ENCODE measurements at places on chromosomes 11 and 22. TPM values are rescaled to one million over a fixed set of nuclear protein-coding genes. Genes with fewer than 3 reads are reported as not detected.

GRCh38 chr11:126165311-126165720 lies 46.1 kb downstream of the RPUSD4 start:
- no peaks in the 10 kb centered on the region for H3K4me1 ChIP-seq
- DNase-seq, result no peak
- no peaks in the 10 kb centered on the region for H3K27me3 ChIP-seq
- no peak overlapping the region for H3K27ac ChIP-seq
- H3K36me3 ChIP-seq, result no peaks in the 10 kb centered on the region
- H3K4me3 ChIP-seq, result no peak overlapping the region

DNA sequence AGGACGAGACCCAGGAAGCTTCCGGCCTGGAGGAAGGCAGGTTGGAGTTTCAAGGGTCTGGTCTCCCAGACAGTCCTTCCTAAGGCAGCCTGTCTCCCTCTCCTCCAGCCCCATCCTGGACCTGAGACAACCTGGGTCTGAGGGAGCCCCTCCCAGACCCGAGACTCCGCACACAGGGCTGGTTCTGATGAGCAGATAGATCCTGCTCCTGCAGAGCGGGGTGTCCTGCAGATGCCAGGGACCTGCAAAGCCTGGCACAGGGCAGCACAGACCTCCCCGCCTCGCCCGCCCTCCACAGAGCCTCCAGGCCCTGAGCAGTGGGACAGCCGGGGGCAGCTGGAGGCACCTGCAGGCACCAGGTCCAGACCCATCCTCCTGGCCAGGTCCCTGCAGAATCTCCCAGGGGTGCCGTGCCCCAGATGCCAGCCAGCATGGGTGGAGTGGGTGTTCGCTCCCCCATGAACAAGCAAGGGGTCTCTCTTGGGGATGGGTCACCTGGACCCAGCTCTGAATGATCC lies 7.8 kb downstream of the PIM3 start:
- no peak for DNase-seq
- peaks cover 18% of the 10 kb centered on the region for H3K36me3 ChIP-seq
- H3K4me1 ChIP-seq, result peaks cover 23% of the 10 kb centered on the region
- H3K27me3 ChIP-seq, result peaks cover 28% of the 10 kb centered on the region

DNA sequence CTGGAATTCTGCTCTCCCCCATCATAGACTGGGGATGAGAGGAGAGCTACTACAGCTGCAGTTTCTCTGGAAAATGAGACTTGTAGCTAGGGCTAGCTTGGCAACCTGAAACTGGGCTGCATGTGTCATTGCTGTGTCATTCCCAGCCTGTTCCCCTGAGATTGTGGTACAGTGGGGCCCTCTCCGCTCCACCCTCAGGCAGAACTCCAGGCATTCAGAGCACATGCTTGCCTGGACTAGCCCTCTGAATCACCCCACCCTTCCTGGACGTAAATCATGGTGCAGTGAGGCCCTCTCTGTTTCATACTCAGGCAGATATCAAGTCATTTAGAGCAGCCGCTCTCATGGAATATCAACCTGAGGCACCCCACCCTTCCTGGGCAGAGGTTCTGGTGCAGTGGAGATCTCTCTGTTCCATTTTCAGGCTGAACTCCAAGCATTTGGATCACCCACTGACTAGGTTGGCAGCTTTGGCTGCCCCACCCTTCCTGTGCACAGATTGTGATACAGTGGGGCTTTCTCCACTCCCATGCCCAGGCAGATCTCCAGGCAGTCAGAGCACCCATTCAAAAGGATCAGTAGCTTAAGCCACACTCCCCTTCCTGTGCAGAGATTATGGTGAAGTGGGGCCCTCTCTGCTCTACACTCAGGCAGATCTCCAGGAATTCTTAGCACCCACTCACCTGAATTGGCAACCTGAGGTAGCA lies 274.4 kb downstream of the C11orf87 start:
- H3K4me3 ChIP-seq, result no peak overlapping the region
- no peaks in the 10 kb centered on the region for H3K36me3 ChIP-seq
- DNase-seq, result no peak

GRCh38 chr11:88280673-88281316 lies 56.7 kb downstream of the CTSC start:
- no peaks in the 10 kb centered on the region for H3K4me1 ChIP-seq
- H3K27ac ChIP-seq, result no peak overlapping the region
- H3K27me3 ChIP-seq, result no peaks in the 10 kb centered on the region
- no peak overlapping the region for H3K4me3 ChIP-seq
- no peaks in the 10 kb centered on the region for H3K36me3 ChIP-seq

GRCh38 chr11:62611705-62612365 lies 740 bp downstream of the EML3 start:
- H3K4me1 ChIP-seq, result no peaks in the 10 kb centered on the region
- DNase-seq, result peak; percentile 44
- peak overlapping the region; percentile 95 for H3K27ac ChIP-seq

DNA sequence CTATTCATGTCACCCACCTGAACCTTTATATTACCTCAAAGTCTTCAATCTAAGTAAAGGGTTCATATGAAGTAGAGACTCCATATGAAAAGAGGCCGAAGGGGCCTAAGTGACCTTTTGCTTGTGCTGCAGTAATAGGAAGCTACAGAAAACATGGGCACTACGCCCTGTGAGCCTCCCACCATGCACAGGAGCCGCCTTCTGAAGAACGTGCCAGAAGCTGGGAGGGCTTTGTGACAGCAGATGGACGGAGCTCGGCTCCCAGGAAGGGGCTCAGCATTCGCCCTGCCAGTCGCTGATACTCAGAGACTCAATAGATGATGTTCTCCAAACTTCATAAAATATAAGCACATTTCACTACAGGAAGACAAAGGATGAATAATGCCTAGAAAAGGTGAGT lies 21.2 kb downstream of the DEAF1 start:
- peaks cover 35% of the 10 kb centered on the region for H3K36me3 ChIP-seq

DNA sequence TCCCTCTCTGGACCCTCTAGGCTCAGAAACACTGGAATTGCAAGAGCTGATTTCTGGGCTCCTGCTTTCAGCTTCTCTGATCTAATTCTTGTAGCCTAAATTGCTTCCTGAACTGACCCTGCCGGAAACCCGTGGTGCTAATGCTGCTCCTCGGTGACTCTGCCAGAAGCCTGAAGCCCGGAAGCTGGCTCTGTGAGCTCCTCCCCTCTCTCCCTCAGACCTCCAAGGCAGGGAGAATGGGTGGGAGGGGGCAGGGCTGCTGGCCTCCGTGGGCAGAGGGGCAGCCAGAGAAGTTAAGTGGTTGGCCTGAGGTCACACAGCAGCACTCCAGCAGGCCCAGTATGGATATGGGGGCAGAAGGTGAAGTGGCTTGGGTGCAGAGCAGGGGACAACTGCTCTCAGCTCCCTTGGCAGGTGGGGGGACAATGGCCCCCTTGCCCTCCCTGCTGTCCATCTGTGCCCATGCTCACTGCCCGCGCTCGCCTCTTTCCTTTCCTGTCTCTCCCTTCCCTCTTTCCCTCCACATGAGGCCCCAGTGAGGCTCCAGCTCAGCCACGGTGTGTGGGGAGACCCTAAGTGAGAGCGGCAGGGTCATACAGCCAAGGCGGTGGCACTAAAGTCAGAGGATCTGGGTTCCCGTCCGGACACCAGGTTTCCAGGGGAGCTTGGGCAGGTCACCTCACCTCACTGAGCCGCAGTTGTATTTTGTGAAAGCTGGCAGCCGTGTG lies 16.2 kb downstream of the CAPN5 start:
- H3K4me3 ChIP-seq, result no peak overlapping the region
- no peaks in the 10 kb centered on the region for H3K36me3 ChIP-seq
- no peaks in the 10 kb centered on the region for H3K27me3 ChIP-seq
- peaks cover 6% of the 10 kb centered on the region for H3K4me1 ChIP-seq
- H3K27ac ChIP-seq, result peak overlapping the region; percentile 71

DNA sequence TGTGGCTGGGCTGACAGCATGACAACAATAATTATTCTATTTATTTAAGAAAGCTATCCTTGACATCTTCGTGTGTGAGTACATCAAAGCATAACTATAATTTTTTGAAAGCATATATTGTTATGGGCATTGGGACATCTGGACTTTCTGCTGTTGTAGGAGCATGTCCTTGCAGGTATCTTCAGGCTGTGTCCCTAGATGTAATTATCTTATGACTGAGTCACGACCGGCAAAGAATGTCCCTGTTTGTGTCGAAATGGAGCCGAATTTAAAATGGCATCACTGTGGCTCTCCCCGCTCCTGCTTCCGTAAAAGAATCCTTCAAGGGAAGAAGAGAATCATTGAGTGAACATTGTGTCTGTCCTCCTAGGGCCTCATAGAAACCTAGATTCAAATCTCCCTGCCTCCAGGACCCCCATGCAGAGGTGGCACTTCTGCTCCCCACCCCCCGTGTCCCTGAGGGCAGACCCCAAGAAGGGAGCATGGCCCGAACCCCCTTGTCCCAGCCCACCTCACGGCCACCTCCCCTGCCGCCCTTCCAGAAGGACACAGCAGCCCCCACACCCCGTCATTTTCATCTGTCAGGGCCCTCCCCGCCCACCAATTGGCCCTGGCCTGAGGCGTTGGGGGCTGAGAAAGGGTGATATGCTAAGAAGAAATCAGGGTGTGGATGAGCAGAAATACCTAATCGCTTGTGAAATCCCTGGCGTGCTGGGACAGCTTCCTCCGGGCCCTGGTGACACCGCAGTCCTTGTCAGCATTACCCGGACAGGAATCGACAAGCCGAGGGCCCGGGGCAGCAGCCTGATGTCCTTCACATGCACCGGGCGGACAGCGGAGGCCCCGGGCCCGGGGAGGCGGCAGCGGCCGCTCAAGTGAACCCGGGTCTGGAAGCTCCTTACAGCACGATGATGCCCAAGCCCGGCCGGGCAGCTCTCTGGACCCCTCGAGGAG lies 48.6 kb upstream of the SLC22A12 start:
- H3K36me3 ChIP-seq, result no peaks in the 10 kb centered on the region
- H3K4me1 ChIP-seq, result peaks cover 15% of the 10 kb centered on the region
- H3K4me3 ChIP-seq, result no peak overlapping the region
- no peak overlapping the region for H3K27ac ChIP-seq

DNA sequence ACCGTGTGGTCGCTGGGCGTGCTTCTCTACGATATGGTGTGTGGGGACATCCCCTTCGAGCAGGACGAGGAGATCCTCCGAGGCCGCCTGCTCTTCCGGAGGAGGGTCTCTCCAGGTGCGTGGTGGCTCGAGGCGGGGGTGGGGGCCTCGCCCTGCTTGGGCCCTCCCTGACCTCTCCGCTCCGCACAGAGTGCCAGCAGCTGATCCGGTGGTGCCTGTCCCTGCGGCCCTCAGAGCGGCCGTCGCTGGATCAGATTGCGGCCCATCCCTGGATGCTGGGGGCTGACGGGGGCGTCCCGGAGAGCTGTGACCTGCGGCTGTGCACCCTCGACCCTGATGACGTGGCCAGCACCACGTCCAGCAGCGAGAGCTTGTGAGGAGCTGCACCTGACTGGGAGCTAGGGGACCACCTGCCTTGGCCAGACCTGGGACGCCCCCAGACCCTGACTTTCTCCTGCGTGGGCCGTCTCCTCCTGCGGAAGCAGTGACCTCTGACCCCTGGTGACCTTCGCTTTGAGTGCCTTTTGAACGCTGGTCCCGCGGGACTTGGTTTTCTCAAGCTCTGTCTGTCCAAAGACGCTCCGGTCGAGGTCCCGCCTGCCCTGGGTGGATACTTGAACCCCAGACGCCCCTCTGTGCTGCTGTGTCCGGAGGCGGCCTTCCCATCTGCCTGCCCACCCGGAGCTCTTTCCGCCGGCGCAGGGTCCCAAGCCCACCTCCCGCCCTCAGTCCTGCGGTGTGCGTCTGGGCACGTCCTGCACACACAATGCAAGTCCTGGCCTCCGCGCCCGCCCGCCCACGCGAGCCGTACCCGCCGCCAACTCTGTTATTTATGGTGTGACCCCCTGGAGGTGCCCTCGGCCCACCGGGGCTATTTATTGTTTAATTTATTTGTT lies 2.4 kb downstream of the PIM3 start:
- no peak for DNase-seq
- H3K4me1 ChIP-seq, result peaks cover 51% of the 10 kb centered on the region
- H3K36me3 ChIP-seq, result peaks cover 25% of the 10 kb centered on the region

GRCh38 chr11:29256580-29256979 lies 760.2 kb downstream of the KCNA4 start:
- no peaks in the 10 kb centered on the region for H3K4me1 ChIP-seq
- no peaks in the 10 kb centered on the region for H3K36me3 ChIP-seq
- no peaks in the 10 kb centered on the region for H3K27me3 ChIP-seq
- H3K4me3 ChIP-seq, result no peak overlapping the region
- H3K27ac ChIP-seq, result no peak overlapping the region
- no peak for DNase-seq

DNA sequence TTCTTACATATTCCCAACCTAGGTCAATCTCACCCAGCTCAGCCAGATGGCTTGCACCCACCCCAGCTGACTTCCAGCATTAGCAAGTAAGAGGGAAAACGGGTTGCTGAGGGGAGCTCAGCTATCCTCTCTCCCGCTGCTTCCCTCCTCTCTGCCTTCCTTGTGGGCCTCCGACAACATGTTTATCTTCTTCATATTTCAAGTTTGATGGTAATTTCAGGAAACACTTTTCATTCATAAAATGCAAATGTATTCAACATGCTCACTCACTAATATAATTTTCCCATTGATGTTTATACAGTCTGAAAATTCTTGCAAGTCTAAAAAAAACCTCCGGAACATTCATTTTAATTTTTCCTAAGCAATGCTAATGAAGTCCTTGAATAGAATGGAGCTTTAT lies 372.5 kb upstream of the B3GAT1 start:
- no peaks in the 10 kb centered on the region for H3K4me1 ChIP-seq
- H3K27ac ChIP-seq, result no peak overlapping the region
- no peak overlapping the region for H3K4me3 ChIP-seq

DNA sequence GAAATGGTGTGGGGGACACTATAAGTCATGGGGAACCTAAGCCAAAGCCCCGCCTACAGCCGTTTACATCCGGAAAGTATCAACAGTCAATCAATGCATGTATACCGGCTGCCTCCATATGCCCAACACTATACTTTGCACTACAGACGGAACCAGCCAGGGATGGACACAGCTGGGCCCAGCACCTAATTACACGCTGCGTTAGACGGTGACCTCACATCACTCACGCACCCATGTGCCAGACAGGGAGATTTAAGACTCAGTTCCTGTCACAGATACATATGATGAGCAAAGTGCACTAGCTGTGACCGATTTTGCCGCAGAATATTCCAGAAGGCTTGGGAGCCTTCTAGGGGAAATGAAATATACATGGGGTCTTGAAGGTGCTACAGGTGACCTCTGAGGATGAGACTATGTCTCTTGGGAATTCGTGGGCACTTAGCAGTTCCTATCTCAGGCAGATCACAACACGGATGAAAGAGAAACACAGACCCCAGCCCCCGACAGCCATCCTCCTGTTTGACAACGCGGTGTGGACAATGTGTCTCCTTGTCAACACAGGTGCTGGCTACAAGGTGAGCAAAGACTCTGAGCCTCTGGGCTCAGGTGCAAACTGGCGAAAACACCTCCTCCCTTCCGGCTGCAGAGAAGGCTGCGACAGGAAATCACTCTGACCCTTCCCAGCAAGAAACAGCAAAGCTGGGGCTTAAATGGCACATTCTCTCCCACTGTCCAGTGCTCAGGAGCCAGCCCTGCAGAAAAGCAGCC lies 8.0 kb downstream of the AHNAK start:
- H3K36me3 ChIP-seq, result no peaks in the 10 kb centered on the region
- no peak overlapping the region for H3K27ac ChIP-seq
- DNase-seq, result no peak
- no peaks in the 10 kb centered on the region for H3K27me3 ChIP-seq
- no peak overlapping the region for H3K4me3 ChIP-seq
- peaks cover 37% of the 10 kb centered on the region for H3K4me1 ChIP-seq

The SCARF2 gene
- 0.38 TPM for total RNA-seq

The RABL2B gene
- 12.4 TPM for total RNA-seq

The OR5L1 gene
- not detected for total RNA-seq

The SYT13 gene
- total RNA-seq, result 0.14 TPM

The CHRM1 gene
- not detected for total RNA-seq

The RIMBP3C gene
- total RNA-seq, result 1.3 TPM

The BRSK2 gene
- 0.14 TPM for total RNA-seq

The SH3BP1 gene
- total RNA-seq, result 21.3 TPM

The POLR2L gene
- 92.3 TPM for total RNA-seq
